AG09309 (cell line): ENCODE measurements at places on chromosomes 2 and 18.

DNA sequence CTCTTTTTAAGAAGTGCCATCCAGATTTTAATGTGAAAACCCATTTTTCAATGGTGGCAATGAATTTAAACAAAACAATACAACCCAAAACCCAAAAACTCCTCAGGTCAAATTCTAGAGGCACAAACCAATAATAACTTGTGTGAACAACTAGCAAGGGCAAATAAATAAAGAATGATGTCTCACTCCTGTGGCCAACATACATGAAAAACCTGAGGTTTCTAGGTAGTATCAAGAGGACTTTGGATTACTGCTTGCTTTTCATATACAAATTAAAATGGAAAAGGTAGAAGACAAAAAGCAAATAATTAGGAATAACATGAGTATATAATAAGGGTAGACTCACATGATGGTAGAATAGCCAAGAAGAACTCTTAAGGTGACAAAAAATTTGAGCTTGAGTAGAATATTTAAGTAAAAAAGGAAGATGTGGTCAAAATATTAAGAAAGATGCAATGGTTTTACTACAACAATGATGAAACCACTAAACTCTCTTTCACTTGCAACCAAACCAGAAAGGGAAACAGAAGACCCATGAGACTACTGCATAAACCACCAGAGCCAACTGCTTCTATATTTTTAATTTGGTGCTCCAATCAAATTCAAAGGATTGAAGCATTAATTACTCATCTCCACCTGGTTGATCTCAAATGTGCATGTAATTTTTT, 53.5 kb downstream of the DARS1 start:
- no peak for DNase-seq

DNA sequence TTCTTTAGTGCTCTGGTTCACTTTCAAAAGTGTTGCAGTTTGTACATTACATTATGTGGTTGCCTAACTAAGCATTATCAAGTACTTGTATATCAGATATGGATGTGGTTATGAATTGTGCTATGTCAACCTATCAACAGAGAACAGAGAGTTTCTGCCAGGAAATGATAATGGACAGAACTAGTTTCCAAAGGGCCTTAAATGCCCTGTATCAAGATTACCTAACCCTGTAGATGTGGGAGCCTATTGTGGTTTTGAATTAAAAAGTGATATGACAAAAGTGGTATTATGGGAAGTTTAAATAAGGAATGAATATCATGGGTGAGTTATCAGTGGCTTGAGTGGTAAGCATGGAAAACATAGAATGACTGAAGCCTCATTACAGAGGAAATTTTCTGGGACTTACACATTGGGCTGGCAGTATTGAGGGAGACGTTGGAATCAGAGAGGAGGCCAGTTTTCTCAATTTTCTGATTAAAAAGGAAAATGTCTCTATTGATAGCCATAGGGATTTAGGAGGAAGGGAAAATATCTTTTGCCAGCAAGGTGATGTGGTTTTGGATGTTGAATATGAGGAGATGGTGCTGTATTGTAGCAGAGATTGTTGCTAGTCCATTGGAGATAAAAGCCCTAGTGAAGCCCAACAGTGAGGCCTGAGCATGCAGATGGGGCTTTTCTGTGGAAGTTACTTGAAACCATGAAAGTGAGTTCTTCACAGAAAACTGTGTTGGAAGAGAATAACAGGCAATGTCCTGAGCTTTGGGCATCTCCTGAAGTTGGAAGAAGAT, 140.7 kb downstream of the TTC27 start:
- DNase-seq: no peak

GRCh38 chr2:23128684-23129292, 256.2 kb upstream of the KLHL29 start:
- DNase-seq: no peak

DNA sequence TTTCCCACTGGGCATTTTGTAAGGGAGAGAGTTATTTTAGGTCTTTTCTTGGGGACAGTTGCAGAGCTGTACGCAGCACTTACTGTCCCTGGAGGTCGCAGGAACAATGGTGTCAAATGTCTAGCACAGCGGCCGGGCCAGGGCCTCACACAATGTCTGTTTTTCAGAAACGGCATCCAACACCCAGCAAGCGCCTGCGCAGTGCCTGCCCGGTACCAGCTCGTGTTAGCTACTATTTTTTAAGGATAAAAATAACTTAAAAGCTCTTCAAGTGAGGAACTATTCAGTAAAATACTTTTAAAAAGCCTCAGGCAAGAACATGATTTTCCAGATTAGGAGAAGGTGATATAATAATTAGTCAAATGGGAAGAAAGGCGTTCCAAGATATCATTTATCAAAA, 90.0 kb downstream of the MBP start:
- no peak for DNase-seq

DNA sequence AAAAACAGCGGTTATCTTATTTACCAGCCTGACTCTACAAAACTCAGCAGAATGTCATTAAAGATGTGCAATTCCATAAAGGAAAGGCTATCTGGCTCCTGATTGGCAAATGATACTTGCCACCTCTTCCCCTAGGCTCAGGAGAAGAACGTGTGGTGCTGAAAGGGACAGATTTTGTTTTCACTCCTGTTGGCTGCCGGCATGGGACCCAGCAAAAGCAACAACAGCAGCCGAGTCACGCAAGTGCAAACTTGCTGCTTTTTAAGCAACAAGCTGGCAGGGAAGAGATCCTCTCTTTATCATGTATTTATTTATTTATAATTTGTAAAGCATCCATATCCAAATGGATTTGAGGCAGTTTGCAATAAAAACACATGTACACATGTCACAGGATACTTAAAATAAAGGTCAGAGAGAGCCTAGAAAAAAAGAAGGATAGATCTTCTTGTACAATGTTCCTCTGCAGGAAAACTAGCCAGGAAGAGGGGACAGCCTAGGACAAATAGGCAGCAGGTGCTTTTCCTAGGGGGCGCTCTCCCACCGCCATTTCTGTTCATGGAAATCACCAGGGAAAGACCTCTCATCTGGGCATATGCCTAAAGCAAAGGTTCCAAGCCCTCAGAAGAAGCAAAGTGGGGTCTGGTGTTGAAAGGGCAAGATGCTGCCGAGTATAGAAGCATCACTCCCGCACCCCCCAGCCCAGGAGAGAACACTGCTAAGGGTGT, 799.3 kb downstream of the BCL11A start:
- DNase-seq: no peak

DNA sequence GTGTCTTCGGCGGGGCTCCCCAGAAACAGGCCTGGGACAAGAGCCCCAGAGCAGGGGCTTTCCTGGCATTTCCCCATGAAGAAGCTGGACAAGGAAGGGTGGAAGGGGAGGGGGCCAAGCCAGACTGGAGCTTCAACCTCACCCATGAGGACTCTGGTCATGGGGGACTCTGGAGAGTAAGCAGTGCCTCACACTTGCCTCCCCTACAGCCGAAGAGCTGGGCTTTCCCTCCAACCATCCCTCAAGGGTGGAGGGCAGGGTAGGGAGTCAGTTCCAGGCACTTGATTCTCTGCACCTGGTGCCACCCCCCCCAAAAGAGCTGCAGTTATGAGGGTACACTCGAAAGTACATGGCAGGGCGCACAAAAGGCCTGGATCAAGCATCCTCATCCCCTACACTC, 246.6 kb downstream of the TFCP2L1 start:
- DNase-seq: no peak

DNA sequence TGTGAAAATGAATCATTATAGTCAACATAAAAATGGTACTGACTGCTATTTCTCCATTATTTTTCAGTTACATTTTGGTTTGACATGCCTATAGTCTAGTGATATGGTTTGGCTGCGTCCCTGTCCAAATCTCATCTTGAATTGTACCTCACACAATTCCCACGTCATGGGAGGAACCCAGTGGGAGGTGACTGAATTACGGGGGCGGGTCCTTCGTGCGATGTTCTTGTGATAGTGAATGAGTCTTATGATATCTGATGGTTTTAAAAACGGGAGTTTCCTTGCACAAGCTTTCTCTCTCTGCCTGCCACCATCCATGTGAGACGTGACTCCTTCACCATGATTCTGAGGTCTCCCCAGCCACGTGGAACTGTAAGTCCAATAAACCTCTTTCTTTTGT, 70.3 kb downstream of the BAZ2B start:
- DNase-seq: no peak

DNA sequence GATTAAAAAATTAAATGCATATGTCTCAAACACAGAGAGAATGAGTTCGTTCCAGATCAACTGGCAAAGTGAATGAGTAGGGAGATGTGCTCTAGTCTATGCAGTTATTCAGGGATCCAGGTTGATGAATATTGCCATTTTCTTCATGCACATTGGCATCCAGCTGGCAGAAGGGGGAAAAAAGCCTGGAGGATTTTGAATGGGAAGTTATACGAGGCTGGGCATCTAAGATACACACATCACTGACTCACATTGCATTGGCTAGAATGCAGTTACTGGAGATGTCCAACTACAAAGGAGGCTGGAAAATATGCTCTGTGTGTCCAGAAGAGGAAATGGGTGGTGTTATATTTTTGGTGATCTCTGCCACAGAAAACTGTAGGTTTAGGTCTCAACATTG, 270.9 kb upstream of the FIGN start:
- no peak for DNase-seq

DNA sequence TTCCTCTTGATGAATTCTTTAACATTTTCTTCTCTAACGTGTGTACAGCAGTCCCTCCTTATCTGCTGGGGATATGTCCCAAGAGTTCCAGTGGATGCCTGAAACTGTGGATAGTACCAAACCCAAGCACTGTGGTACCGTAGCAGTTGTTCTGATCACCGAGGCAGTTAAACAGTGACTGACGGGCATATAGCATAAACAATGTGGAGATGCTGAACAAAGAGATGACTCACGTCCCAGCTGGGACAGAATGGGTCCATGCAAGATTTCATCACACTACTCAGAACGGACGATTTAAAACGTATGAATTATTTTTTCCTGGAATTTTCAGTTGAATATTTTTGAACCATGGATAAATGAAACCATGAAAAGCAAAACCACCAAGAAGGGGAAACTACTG, 54.5 kb upstream of the SPAG16 start:
- DNase-seq: peak; percentile 83

DNA sequence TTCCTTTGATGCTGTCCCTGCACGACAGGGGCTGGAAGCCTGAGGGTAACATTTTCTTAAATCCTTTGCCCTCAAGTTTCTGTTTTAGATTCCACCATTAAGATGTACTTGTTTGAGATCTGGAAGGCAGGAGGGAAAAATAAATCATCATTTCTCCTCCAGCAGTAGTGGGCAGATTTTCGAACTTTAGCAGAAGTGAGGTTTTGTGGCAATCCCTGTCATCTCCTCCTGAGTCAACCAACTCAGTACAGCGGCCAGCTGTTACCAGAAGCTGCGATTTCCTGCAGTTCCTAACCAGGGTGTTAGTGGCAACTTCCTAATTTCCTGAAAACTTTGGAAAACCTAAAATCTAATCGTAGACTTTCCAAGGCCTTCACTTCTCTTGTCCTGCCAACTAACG, 517.2 kb upstream of the ACVR2A start:
- DNase-seq: no peak

- DNase-seq: no peak
Measured at GRCh38 chr2:19580830-19581229, 222.4 kb upstream of the OSR1 start.
